ENCODE measurements at places on chromosomes 2 and 18.

DNA sequence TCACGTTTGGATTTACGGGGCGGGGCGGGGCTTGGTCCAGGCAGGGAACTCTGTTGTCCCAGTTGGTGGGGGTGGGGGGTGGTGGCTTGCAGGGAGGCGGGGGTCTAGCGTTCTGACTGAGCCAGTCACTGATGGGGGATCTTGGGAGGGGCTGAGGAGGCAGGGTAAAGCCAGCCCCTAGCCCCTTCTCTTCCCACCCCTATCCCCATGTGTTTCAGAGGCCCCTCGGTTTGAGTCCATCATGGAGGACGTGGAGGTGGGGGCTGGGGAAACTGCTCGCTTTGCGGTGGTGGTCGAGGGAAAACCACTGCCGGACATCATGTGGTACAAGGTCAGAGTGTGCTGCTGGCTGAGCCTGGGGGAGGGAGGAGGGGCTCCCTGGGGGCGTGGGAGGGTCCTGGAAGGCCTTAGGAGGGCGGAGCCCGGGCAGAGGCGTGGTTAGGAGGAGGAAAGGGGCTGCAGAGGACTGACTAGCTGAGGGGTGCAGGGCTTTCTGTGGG is 22.0 kb upstream of the GMPPA start:
- DNase-seq = no peak

- DNase-seq = no peak
These were observed 155.1 kb downstream of the SS18 start for GRCh38 chr18:25935356-25935755.

DNA sequence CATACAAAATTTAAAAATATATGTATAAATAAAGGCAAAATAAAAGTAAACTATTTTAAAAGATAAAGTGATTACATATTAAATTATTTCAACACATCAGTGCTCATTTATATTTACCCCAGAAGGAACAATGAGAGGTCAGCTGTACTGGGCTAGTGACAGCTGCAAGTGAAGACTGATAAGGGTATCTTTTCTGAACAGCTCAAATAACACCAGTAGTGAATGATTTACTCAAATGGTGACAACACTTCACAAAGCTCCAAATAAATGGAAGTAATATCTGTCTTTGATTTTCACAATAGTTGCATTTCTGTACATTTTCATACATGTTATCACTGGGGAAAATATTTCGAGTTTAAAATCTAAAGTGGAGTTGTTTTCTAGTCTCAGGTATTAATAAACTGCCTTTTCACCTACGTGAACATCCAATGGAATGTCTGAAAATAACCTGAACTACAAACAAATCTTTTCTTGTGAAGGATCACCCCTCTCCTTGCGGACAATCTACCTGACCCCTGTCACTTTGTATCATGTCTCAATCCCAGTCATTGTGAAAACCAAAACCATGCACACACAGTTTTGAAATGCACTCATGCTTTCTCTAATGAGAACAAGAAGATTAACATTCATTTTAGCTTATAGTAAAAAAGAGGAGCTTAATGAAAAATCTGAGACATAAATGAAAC is 1928.8 kb upstream of the CELF4 start:
- DNase-seq = no peak

DNA sequence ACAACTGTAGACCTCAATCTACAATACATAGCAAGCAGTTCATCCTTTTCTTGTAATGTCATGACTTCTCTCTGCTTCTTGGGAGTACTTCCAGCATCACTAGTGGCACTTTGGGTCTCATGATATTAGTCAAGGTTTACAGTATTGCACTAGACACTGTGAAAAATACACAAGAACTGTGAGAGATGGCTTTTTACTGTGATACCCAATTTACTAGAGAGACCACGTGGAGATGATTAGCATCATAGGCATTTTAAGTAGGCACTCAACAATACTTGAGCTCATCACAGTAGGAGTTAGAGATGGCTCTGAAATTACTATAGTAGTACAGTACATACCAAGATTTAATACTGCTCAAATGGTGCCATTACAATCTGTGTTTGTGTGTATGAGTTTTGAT is 112.8 kb upstream of the EML6 start:
- no peak for DNase-seq

DNA sequence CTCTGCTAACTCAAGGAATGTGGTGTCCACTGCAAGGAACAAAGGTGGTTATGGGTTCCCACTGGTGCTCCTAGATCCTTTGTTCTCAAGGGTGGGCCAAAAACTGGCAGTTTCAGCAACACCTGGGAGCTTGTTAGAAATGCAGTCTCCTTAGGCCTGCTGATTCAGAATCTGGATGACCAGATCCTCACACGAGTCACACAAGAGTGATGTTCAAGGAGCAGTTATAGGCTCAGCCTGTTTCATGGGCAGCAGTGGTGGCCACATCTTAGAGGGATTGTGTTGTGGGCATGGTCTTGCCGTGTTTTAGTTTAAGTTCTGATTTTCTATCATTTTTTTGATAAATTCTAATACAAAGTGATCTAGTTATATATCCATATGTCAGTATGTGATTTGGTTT is 28.7 kb upstream of the MGAT5 start:
- DNase-seq = no peak
